Tibial nerve (tissue), 4 donors: ENCODE measurements at places on chromosomes 6 and 20. TPM values are rescaled to one million over a fixed set of nuclear protein-coding genes. Genes with fewer than 3 reads are reported as not detected.

DNA sequence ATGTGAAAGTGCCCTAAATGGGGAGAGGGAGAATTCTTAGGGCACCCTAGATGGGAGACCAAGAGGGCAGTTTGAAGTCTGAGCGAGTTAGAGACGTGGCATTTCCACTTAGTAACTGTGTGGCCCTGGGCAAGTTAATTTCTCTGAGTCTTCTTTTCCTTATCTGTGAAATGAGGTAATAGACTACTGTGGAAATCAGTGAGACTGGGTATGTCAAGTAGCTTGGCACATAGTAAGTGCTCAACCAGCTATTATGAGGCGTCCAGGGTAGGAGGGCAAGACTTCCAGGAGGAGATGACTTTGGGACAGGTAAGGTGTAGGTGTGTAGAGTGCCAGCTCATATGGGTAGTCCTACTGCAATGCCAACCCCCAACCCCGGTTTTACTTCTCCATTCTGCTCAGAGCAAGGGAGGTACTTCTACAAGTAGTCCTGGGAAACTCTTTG, 770 bp downstream of the KIF3B start:
- no peak for DNase-seq

DNA sequence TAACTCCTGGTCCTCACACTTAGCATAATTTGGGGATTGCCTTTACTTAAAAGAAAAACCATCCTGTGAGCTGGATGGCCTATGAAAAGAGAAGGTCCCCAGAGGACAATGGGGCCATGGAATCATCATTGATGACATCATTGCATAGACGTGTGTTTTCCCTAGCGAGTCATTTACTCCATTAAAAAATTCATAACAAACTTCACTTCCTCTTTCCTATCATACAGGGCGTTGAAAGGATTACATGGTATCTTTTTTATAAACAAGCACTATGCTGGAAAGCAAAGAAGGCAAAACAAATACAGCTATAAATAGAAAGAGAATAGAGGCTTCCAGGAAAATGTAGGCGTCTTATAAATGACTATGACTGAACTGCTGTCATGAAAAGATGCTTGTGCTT, 11.3 kb upstream of the COL12A1 start:
- DNase-seq = no peak

DNA sequence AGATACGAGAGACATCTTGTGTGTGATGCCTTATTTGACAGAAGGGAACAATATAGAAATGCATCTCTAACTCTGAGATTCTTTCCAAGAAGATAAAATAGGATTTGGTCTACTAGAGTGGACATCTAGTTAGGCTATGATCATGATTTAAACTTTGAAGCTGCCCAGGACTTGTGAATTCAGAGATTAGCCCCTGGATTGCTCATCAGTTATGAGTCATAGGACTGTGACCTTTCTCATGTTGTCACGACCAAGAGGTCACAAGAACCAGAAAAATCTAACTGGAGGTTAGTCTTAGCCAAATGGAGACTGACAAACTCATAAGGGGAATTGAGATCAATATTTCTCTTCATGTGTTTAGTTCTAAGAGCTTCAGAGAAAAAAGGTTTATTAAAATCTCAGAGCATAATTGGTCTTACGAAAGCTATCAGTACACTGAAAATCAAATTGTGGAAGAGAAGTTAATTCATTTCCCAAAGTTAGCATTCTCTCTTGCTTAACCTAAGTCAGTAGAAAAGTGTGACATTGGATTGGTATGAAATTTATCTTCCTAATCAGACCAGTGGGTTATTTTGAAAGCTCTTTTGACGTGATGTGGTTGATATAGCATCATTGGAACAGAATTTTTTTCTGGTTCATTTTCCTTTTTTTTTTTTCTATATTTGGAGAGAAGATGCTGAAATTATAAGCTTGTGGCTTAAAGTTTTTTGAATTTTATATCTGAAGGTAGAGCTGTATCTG, 245.7 kb downstream of the RNF144B start:
- DNase-seq = no peak

The CLDN20 gene
- total RNA-seq = 2.9 TPM

The OR2J1 gene
- not detected for total RNA-seq

GRCh38 chr6:116476002-116476678, 15.0 kb downstream of the CALHM6 start:
- no peak for DNase-seq

DNA sequence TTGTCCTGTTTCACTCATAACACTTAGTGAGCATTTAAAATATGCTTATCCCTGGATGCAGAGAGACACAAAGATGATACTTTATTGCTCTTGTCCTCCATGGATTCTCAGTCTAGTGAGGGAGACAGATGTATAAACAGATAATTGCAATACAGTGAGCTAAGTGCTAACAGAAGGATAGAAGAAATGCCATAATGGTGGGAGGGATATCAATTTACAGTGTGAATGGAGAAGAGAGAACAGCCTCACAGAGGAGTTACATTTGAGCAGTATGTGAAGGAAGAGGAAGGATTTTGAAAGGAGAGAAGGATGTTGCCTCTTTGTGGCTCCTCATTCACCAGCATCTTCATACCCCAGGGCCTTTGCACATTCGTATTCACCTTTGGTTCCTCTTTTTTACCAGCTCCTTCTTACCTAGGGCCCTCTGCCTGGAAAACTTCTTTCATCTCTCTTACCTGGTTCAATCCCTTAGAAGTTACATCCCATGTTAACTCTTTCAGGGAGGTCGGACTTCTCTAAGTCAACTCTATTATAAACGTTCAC, 341.7 kb downstream of the PRL start:
- no peak for DNase-seq

The RFX6 gene
- total RNA-seq = not detected

The CYP24A1 gene
- not detected for total RNA-seq

DNA sequence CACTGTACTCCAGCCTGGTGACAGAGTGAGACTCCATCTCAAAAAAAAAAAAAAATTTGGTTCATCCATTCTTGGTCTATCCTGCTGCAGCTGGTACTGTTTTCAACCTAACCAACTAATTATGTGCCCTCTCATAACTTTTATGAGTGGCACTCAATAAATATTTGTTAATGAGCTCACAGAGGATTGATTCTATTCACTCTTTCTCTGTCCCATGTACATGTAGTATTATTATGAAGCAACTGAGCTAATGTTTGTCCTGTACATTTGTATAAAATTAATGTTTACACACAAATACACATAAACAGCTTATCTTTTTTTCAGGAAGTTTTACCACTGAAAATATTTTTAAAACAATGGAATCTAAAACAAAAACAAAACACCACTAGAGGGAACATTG, 10.1 kb downstream of the RIPOR2 start:
- DNase-seq = no peak

DNA sequence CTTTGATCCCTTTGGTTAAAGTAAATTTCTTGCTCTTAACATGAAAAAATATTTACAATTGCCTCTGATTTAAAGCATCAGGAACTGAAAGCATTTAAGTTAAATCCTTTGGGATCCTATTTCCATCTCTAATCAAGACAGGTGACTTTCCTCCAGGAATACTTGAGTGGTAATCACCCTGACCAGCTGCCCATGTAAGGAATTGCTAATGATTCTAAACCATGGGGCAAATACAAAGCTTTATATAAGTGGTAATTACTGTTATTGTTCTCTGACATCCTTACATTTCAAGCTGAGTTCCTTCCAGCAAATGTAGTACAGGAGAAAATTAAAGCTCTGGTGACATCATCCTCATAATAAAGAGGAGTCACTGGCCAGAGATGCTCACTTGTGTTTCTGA, 100.6 kb downstream of the CRYBG1 start:
- no peak for DNase-seq

- DNase-seq = no peak
Observed at GRCh38 chr6:33905071-33905609, 101.3 kb upstream of the MLN start.

DNA sequence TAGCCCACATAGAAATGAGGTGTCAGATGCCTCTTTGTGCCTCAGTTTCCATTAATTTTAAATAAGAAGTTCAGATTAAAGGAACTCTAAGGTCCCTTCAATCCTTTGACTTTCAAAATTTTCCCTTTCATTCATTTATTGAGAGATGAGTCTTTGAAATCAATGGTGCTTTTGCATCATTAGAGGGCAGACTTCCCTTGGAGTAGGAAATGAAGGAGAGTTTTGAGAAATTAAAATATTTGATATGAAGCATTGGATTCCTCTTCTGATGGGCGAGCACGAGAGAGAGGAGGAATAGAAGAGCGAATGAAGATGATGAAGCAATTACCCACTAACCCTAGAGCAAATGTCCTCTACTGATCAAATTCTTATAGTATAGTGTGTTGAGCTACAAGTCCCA, 105.7 kb downstream of the EDN1 start:
- no peak for DNase-seq

GRCh38 chr20:63844511-63844991, 13.5 kb upstream of the ZBTB46 start:
- DNase-seq = no peak

DNA sequence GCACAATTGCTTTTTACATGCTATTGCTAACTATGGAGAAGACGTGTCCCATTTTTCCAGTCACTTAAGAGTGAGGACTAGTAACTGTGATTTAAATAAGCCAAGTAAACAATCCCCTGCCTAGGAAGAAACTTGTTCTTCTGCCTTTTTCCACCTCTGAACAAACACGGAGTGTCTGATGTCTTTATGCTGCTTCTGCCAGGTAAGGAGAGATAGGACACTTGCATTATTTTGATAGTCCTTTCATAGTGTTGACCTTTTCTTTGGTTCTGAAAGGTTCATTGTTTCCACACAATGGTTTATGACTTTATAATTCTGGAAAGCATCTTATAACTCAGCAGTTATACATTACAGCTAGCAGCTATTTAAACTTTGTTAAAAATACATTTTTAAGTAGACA, 8.4 kb downstream of the LRP11 start:
- DNase-seq = no peak

DNA sequence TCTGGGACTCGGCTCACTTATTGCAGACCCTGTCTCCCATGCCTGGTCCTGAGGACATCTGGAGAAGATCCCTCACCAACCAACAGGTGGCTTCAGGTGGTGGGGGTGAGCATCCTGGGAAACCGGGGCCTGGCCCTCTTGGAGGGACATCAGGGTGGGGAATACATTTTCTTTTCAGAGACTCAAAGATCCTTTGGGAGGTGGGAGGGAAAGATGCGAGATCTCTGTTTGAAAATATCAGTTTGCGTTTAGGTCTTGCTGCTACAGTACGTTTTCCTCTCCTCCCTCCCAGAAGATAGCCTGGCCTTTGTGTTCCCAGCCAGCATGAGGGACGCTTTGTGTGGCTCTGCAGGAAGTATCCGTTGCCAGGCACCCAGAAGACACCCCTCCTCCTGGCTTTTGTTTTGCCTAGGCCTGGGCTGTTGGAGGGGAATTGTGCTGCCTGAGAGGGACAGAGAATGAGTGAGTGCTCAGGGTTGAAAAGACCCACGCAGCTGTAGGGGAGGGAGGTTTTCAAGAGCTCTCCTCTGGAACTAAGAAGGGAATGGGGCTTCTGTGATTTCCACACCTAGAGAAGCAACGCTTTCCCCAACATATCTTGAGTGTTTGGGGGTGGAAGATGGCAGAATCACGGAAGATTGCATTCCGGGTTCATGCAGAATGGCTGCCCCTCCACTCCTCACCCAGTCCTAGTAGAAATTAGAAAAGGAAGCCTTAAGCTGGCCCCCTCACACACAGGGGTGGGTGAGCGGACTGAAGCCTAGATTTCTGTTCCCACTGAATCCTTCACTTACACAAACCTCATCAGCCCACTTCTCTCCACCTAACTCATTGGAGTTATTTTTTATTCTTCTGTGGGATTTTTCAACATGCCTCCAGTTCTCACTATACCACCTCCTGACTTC, 22.0 kb upstream of the SLC2A12 start:
- DNase-seq = no peak

- DNase-seq = no peak
Observed at GRCh38 chr20:53381568-53382262, 211.9 kb downstream of the ZNF217 start.

DNA sequence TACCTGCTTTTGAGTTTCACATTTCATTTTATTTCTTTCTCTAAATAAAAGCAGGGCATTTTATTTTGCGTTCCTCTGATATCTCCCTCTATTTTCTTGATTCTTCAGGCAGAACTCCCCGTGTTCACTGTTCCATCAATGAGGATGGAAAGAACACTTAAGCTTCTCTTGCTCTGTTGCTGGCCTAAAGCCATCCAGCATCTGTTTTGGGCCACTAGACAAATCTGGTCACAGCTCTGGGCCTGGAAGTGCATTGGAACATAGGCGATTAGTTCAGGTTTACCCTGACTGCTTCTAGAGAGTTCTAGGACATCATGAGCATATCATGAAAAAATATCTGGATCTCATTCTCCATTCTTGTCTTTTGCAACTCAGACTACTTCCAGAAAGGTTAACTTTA, 611.2 kb downstream of the UTRN start:
- no peak for DNase-seq

The AGER gene
- total RNA-seq = 7.5 TPM

GRCh38 chr6:105302617-105303128, 100.2 kb downstream of the PREP start:
- DNase-seq = no peak

DNA sequence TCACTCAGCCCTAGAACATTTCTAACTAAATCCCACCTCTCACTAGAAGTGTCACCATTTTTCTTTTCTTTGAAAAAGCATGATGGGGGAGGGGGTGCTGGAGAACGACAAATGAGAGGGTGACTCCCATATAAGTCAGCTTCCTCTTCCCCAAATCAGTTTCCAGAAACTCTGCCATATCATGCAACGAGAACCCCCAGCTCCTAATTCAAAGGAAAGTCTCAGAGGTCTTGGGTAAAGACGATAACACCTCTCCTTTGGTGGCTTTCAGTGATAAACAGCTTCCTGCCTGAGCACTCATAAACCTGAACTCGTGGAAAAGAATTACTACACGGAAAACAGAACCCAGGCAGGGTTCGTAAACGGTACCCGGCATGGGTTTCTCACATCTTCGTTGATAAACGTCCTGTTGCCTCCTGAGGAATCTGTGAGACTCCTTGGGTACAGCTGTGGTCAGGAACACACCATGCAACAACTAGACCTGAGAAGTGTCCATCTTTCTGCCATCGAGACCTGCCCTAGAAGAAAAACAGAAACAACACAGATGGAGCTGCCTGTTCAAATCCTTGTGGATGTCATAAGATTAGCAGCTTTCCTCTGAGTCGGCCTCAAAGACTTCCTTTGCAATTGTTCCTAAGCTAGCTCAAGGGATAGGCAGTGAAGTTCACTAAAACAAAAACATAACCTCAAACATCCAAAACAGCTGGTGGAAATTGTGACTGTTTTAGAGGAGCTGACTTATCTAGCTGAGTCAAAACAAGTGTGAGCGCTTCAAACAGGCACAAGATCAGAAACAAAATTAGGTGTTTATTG, 185.8 kb upstream of the PRDM1 start:
- DNase-seq = peak; percentile 56

DNA sequence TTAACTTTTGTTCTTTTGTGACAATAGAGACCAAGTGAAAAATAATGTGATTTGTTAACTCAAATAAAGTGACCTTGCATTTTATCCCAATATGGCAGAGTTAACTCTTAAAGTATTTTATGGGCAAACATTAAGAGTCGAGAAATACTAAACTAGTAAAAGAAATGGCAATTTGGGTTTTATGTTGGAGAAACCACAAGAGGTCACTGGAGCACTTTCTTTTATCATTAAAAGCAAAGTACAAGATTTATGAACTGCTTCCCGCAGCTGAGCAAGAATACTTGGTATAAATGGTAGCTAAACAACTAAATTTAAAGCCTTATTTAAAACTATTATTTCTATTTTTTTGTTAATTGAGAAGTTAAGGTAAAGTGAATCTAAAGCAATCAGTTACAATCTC, 33.5 kb upstream of the MCM9 start:
- no peak for DNase-seq

GRCh38 chr6:13978787-13979186, 54.0 kb downstream of the RNF182 start:
- no peak for DNase-seq

The TRIM40 gene
- not detected for total RNA-seq

The C20orf204 gene
- 14.4 TPM for total RNA-seq

- DNase-seq = no peak
Observed at GRCh38 chr6:87220997-87221396, 65.6 kb downstream of the ZNF292 start.
